ENCODE measurements at places on chromosomes 7 and 10.
A peak's percentile ranks its signal among the peaks of the same experiment; 100 is the strongest.

- DNase-seq, result peak; percentile 87
These were observed 37.4 kb upstream of the CALD1 start for GRCh38 chr7:134741907-134742635.

- no peak for DNase-seq
These were observed 128.8 kb upstream of the LYZL2 start for GRCh38 chr10:30758338-30758737.

GRCh38 chr7:70352088-70352487, 753.8 kb downstream of the AUTS2 start:
- no peak for DNase-seq

- no peak for DNase-seq
These were observed 33.4 kb downstream of the PRPS1L1 start for GRCh38 chr7:17994079-17994850.

GRCh38 chr10:35765066-35765527, 123.0 kb upstream of the FZD8 start:
- DNase-seq, result no peak

DNA sequence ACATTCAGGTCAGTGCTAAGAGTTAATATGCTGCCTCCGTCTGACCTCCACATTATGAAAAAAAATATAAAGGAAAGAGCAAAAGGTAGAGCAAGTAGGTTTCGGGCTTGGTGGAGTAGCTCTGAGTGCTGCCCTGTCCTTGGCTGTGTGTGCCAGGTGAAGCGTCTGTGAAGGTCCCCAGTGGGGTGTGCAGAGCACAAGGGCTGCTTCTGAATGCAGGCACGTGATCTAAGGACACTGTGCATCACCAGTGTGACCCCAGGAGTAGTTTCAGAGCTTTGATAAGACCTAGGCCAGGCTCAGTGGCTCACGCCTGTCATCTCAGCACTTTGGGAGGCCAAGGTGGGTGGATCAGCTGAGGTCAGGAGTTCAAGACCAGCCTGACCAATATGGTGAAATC, 36.0 kb downstream of the KLF6 start:
- no peak for DNase-seq

DNA sequence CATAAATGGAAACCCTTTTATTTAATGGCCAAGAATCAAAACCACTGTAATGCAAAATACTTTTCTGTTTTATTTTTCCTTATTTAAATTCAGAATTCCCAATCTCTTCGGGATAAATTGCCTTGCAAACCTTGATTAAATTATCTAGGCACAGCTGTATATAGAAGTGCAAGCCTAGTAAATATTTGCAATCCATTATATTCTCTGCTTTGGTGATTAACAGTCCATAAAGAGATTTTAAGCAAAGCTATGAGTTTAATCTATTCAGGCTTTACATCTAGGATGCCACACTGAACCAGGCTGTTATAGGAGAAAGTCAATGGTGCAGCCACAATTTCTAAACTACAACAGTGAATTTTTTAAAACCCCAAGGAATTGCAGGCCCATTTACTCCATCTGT, 43.6 kb upstream of the THSD7A start:
- DNase-seq, result no peak

GRCh38 chr7:50347693-50348092, 43.2 kb downstream of the IKZF1 start:
- no peak for DNase-seq

DNA sequence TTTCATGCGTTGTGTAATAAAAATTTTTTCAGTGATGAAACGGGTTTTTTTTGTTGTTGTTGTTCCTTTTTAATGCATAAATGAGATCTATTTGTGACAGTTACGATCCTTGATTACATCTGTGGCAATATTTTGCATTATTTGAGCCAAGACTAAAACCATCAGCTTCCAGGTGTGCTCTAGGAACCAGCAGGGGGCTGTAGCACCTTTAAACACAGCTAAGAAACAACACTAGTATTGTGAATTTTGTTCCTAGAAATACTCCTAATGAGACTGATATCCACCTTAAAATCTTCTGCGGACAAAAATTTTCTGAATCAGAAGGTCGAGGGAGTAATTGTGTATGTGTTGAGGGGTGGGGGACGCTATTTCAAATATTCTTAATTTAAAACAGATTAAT, 52.6 kb downstream of the FGFBP3 start:
- DNase-seq, result no peak

DNA sequence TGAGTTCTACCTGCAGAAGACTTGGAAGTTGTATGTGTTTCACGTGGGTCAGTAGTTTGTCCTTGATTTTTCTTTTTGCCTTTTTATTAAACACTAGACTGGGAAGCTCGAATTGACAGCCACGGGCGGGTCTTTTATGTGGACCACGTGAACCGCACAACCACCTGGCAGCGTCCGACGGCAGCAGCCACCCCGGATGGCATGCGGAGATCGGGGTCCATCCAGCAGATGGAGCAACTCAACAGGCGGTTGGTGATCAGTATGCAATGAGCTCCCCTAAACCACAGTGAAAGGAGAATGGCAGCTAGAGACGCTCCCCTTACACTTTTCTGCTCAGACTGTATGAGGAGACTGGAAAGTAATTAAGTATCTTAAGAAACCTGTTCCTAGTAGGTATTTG, 126.7 kb upstream of the STK17A start:
- DNase-seq, result no peak

GRCh38 chr10:93061594-93062513, 1.3 kb downstream of the CYP26C1 start:
- no peak for DNase-seq

GRCh38 chr10:61931620-61932332, 30.3 kb downstream of the ARID5B start:
- no peak for DNase-seq

DNA sequence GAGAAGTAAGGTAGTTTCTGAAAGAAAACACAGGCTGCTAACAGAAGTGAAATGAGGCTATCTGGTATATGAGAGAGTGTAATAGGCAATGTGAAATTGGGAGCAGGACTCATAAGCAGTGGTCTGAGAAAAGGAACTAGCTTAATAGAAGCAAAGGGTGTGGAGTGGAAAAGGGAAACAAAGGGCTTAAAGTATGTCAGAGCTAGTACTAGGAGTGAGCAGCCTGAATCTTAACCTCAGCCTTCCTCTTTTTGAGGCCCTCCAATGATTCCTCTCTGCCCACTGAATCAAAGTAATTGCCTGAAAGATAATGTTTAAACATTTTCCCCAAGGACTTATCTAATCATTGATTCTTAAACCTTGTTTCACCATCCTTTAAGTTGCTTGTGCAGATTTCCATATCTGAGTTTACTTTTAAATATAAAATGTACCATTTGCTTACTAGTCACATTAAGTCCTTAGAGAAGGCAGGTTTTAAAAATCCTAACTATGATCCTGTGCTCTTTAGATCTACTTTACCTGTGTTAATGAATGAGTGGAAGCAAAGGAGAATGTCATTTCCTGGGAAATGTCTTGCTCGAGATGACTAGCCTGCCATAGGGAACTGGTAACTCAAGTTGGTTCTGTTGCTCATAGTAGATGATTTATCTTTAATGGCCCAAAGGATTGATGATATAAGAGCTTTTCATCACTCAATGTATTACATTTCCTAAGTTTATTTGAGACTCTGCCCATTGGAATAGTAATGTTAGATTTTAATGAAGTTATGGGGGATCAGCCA, 155.0 kb downstream of the SKAP2 start:
- DNase-seq, result no peak

DNA sequence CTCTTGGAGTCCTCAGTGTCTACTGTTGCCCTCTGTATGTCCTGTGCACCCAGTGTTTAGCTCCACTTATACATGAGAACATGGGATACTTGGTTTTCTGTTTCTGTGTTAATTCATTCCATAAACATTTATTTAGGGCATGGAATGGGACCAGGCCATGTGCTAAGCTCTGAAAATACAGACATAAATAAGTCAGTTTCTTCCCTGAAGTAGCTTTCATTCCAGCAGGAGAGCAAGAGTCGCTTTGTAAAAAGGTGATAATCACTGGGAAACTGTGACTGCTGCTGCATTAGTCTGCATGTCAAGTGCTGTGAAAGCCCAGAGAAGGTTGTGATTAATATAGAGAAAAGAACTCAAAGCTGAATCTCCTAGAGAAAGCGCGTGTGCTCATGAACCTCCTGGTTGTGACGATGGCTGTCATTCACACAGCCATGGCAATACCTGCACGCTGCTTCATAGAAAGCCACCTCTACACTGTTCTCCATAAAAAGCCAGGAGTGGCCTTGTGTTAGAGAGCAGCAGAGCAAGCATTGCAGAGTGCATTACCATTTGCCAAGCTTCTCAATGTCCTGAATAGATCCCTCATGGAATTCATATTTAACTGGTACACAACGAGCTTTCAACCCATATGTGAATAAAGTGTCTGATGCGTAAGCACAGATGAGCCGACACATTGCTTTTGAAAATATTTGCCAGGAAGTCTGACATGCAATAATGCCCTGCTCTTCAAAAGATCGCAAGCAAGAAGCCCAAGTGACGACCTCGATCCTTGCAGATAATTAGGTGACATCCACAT, 30.6 kb upstream of the PITRM1 start:
- no peak for DNase-seq

DNA sequence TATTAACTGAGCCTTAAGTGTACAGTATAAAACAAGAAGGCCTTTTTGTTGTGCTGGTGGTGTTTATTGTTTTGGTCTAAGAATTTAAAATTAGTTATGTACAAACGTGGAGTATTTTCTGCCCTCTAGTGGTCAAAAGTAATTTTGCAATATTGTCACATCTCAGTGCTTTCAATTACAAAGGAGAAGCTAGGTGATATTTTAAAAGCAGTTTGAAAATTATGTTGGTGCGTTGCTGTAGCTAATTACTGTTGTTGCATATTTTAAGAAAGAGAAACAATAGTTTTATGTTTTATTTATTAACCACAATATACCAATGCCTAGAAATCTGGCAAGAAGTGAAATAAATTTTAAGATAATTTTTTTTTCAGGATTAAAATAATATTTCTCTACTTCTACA, 11.4 kb downstream of the NPVF start:
- DNase-seq, result no peak

GRCh38 chr7:129469930-129470329, 32.4 kb upstream of the SMKR1 start:
- no peak for DNase-seq

- no peak for DNase-seq
These were observed 1071.8 kb downstream of the DNAJB9 start for GRCh38 chr7:109641445-109641844.

GRCh38 chr10:82228701-82229100, 353.7 kb downstream of the NRG3 start:
- DNase-seq, result no peak

DNA sequence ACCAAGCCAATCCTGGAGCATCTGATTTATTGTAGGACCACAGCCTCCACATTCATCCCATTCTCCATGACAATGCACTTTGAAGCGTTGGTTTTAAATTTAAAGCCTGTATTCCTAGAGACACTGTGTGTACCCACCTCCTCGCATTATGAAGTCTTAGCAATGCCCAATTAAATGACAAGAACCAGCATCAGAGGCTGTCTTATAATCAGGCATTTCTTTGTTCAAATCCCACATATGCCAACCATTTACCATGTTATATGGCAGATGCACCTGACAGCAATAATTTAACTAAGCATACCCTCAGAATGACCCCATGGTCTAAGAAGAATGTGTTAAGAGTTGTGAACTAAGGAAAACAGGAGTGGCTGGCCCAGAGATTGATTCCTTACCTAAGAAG, 188.2 kb downstream of the IPMK start:
- DNase-seq, result no peak

DNA sequence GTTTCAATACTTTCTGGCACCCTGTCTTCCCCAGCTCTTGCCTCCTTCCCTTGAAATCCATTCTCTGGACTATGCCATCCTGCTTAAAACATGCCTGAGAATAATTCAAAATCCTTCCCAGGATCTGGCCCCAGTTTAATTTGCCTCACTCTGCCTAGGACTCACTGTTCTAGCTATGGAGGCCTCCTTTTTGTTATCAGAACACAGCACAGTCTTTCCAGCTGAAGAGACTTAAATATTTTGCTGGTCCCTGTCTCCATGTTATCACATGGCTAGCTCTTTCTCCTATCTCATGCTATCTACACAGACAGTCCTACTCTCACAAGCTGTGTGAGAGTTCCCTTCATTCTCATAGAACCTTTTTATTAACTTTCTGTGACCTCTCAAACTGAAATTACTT, 194.8 kb downstream of the RNLS start:
- no peak for DNase-seq

DNA sequence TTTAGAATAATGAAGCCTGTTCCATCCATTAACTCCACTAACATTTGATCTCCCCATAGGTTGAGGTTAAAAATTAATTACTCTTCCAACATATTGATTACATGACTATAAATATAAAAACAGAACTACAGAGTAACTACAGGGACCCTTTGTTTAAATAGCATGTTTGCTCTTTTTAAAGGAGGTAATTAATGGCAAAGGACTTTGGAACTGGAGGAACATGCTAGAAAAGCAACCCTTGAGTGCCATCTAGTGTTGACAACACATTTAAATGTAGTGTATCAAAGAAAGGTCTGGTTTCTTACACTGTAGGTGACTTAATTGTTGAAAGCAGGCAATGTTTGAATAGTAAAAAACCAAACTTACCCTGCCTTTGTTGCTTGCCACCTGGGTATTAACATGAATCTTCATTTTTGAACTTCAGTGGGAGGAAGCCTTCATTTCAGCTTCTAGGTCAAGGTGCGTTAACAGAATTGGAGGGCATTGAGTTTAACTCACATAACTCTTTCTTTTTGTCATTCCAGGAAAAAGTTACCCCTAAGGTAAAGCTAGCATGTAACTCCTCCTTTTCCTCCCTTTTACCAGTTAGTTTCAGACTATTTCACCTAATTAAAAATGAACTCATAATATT, 52.6 kb upstream of the CAPZA2 start:
- no peak for DNase-seq

GRCh38 chr10:93023013-93023650, 37.5 kb upstream of the CYP26C1 start:
- no peak for DNase-seq

- peak; percentile 95 for DNase-seq
These were observed 109.9 kb downstream of the JCAD start for GRCh38 chr10:29949411-29950011.

- no peak for DNase-seq
These were observed 29.0 kb downstream of the ATOH7 start for GRCh38 chr10:68202960-68203353.

DNA sequence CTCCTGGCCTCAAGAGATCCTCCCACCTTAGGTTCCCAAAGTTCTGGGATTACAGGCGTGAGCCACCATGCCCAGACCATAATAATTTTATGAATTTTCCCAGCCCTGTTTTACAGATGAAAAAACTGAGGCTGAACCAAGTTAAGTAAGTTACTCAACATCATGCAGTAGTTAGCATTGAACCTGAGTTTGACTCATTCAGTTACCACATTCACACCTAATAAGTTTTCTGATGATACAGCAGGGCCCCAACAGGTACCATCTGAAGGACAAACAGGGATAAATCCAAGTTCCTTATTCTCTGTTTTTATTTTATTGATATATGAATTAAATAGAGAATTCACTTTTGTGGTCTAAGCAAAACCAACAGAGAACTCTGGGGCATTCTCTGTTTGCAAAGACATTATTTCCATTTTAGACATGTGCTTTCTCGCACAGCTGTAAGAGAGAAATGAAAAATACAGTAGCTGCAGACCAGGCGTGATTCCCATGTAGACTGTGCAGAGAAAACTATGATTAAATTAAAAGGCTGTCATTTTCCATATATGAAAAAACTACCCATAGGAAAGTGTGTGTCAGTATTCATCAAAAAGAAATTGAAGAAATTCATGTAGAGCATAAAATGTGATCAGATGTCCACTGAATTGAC, 26.6 kb downstream of the APBB1IP start:
- DNase-seq, result no peak

GRCh38 chr10:101489355-101489754, 98.7 kb downstream of the POLL start:
- DNase-seq, result no peak

All from AG04449 (cell line).